ENCODE measurements at places on chromosomes 5 and 9. TPM values are rescaled to one million over a fixed set of nuclear protein-coding genes. Genes with fewer than 3 reads are reported as not detected.

DNA sequence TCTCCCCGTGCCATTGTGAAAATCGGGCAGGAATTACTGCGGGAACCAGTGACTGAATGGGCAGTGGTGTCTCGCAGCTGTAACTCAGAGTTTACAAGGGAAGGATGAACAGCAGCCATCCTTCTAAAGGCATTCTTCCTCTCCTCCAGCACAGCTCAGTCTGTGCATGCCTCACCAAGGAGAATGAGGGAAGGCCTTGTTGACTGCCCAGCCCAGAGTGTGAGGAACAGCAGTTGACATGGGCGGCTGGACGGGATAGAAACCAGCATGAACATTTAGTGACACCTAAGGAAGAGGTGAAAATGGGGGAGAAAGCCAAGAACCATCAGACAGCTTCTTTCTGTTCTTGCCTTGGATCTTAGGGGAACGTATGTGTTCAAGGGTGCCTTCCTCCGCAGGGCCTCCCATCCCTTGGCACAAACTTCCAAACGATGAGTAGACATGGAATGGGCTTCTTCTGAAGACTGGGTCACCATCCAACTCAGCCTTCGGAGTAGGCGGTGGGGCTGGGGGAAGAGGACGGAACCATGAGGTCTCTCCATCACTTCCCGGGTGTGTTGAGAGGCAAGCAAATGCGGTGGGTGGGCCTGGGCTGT, 887 bp upstream of the PDE8B start:
- no peak overlapping the region for H3K4me3 ChIP-seq
- H3K27ac ChIP-seq: no peak overlapping the region
- H3K27me3 ChIP-seq: peaks cover 16% of the 10 kb centered on the region
- H3K4me1 ChIP-seq: no peaks in the 10 kb centered on the region

Gene NTRK2
- total RNA-seq: 0.07 TPM

Gene ADCY2
- total RNA-seq: not detected

Gene C5orf52
- total RNA-seq: not detected
